ENCODE measurements at places on chromosomes 2 and 18.

DNA sequence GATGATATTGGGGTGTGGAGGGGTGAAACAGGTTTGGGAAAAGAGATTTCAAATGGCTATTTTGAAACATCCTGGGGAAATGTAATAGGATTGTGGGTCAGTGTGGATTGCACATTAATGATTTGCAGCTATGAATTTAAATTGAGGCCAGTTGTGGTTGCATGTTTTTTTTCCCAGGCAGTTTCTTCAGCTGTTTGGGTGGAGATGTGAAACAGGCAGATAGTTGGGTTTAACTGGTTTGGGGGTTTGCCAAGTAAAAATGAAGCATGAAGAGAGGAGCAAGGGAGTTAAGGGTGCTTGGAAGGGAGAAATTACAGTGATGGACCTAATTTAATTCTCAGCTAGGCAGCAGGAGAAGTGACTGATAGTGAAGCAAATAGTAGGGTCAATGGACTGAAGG lies 16.8 kb downstream of the GPD2 start:
- no peak for DNase-seq

GRCh38 chr2:66156171-66156570 lies 278.8 kb upstream of the MEIS1 start:
- DNase-seq, result no peak

DNA sequence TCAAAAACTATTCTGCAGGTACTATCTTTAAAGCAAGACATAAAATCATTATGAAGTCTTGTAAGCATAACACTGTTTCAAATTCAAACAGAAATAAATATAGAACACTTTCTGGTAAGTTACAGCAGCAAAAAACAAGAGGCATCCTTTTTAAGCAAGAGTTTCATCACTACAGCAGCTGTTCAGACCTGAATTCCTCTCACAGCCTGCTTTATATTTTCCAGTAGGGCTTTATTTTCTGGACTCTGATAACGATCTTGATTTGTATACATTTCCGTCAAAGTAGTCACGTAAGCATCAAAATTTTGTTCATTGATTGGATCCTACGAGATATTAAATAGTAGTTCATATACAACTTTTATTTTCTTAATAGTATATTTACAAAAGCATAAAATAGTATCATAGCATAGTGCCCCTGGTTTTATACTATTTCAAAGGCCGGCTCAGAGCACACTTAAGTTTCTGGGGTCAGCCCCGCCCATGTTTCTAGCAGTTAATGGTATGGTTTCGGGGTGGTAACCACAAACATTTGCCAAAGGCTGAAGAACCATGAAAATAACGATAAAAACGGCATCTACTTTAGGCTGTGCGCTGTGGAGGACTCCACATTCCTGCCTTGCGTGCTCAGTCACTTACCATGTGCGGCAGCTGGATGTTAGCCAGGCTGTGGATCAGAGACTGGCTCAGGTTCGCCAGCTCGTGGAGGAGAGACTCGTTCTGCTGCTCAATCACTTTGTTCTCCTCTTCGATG lies 47.5 kb upstream of the PXDN start:
- DNase-seq, result no peak

GRCh38 chr2:105411720-105412407 lies 13.0 kb upstream of the FHL2 start:
- no peak for DNase-seq

GRCh38 chr2:150544731-150545130 lies 57.3 kb upstream of the RND3 start:
- DNase-seq, result no peak

- DNase-seq, result no peak
These were observed 79.1 kb downstream of the LRRTM4 start for GRCh38 chr2:77443076-77443475.

Data from BE2C (cell line).